ENCODE measurements at places on chromosomes 4 and X. TPM values are rescaled to one million over a fixed set of nuclear protein-coding genes. Genes with fewer than 3 reads are reported as not detected.

Gene SHOX
- not detected for total RNA-seq

Gene PLA2G12A
- 38.7 TPM for total RNA-seq

Gene USP9X
- total RNA-seq = 81.0 TPM

Gene CDS1
- 2.1 TPM for total RNA-seq

Gene HPGDS
- not detected for total RNA-seq

Gene TMEM33
- total RNA-seq = 51.6 TPM

- DNase-seq = no peak
Observed at GRCh38 chr4:89906316-89906715, 11.7 kb downstream of the MMRN1 start.

DNA sequence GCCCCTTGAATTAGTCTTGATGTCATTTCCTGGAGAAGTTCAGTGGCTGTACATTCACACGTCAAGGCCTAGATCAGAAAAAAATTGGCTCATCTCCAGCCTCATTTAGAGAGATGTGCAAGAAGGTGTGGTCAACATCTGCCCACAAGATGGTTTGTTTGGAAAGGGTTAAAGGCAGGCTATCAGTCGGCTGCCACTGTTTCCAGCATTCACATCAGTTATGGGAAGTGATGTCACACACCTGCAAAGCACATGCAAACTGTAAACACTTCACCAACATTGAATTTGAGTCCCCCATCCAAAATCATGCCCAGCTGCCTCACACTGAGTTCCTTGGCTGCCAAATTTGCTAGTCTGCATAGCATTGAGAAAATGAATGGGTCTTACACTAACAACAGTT, 498.3 kb upstream of the INTU start:
- no peak for DNase-seq

- no peak for DNase-seq
Observed at GRCh38 chr4:3526456-3526855, 5.8 kb downstream of the LRPAP1 start.

GRCh38 chrX:98380556-98380955, 1496.8 kb downstream of the RPA4 start:
- DNase-seq = no peak

GRCh38 chr4:87103691-87104187, 116.7 kb downstream of the KLHL8 start:
- no peak for DNase-seq

DNA sequence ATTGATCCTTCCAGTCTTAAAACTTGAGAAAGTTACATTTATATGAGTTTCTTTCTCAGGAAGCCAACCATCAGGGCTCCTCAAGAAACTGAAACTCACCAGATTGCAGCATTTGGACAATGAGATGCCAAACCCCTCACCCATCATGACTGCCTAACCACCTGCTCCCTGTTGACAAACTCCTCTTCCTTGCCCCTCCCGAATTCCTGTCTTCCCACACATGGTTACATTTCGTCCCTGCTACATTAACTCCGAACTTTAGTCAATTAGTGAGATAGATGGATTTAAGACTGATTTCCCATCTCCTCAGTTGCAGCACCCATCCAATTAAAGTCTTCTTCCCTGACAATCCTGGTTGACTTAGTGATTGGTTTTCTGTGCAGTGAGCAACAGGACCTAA, 118.7 kb downstream of the ZNF330 start:
- no peak for DNase-seq

Measured in HepG2 (cell line).